ENCODE measurements at places on chromosomes 1 and 21.

DNA sequence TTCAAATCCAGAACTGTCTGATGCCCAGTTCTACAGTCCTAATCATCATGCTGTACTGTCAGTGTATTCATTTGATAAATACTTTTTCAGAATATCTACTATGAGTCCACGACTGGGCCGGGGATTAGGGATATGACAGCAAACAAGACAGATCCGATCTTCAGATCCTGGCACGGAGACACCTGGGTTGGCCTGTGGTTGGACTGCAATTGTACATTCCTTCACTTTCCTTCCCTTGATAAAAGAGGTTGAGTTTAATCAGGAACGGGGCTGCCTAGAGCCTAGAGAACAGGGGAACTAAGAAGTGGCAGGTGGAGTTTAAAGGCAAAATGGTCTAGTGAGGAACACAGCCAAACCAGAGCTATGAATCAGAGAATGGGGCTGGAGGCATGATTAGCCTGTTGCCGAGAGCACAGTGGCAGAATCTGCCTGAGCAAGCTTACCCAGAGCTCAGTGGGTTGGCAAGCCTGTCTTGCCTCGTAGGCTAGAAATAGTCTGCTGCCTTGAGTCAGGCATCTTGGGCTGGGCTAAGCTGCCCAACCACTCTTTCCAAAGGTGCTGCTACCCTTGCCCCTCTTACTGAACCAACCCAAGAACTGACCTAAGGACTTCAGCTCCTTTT is 38.1 kb upstream of the PTCH2 start:
- DNase-seq: peak; percentile 17

DNA sequence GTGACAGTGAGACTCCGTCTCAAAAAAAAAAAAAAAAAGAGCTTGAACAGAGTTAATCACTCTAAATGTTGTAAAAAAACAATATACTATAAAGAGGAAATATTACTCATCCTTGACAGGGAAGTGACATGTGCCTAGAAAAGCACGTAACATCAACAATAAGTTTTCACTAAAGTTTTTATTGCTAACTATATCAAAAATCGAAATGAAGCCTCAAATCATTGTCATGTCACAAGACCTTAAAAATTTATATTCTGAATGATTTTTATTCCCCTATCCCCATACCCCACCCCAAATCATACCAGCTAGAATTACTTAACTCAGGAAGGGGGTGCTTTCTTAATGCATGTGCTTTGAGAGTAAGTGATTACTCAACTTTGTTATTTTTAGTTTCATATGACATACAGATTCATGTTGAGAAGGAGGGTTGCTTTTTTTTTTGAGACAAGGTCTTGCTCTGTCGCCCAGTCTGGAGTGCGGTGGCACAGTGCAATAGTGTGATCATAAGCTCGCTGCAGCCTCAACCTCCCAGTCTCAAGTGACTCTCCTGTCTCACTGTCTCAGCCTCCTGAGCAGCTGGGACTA is 53.6 kb upstream of the MUTYH start:
- no peak for DNase-seq

DNA sequence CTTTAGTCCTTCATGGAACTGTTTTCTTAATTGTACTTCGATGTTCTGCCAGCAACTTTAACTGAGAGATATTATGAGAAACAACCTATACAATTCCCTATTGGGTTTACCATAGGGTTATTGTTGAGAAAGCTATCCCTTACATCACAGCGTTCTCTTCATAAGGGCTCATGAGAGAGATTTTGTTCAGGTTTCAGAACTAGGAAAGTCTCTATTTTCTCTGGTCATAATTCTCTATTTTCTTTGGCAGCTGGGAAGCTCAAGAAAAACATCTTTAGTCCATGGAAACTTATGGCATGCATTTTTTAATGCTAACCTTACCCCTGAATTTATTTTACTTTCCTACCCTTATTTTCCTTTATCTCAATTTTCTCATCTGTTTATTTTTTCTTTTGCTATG is 38.2 kb downstream of the NMNAT2 start:
- no peak for DNase-seq

- no peak for DNase-seq
These were observed 83.6 kb downstream of the SLC66A1 start for GRCh38 chr1:19395678-19396192.

- DNase-seq: no peak
These were observed 50.7 kb downstream of the JAK1 start for GRCh38 chr1:64915381-64916274.

DNA sequence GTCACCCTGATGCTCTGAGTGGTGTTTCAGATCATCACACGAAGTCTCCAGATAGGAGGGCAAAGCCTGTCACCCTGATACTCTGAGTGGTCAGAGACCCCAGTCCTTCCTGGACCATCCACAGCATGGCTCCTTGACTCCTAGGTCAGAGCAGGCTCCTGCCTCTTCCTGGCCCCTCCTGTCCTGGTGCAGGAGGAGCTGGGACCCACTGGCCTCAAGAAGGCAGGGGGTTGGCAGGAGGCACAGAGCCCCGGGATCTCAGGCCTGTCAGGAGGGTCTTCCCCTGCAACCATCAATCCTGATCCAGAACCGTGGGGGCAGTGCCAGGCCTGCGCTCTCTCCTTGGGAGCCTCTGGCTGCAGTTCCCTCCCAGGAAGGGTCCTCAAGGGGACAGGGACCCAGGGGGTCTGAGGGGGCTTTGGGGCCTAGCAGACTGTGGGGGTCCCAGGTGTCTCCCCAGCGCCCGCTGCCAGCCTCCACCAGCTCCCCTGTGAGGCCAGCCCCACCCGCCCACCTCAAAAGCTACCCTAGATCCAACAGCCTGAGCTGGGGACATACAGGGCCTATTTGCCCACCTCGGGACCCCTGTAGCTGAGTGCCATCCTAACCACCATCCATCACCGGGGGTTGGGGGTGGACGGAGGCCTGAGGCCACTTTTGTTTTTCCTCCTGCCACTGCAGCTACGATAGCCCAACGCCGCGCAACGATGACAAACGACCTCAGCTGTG is 27.5 kb downstream of the COL6A1 start:
- no peak for DNase-seq

DNA sequence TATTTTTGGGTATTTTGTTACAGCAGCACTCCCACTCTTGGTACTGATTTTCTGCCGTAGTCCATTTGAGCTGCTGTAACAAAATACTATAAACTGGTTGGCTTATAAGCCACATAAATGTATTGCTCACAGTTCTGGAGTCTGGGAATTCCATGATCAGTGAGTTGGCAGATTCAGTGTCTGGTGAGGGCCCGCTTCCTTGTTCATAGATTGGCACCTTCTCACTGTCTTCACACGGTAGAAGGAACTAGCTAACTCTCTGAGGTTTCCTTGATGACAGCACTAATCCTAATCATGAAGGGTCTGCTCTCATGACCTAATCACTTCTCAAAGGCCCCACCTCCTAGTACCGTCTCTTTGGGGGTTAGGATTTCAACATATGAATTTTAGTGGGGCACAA is 85.2 kb downstream of the HHAT start:
- DNase-seq: no peak

DNA sequence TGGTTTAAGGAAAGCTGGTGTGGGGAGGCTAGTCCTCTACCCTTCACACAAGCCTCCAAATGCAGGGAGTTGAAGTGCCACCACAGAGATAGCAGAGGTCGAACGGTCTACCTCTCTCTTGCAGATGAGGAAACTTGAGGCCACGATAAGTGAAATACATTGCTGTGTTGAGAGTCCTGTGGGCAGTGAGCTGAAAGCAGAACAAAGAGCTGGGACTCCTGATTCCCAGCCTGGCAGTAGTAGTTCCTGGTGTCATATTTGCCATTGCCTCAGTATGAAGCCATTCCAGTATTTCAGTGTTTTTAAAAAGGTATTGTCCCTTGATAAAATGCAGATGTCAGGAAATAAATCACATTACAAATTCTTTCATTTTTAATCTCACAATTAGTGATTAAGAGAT is 28.6 kb downstream of the AK4 start:
- no peak for DNase-seq

DNA sequence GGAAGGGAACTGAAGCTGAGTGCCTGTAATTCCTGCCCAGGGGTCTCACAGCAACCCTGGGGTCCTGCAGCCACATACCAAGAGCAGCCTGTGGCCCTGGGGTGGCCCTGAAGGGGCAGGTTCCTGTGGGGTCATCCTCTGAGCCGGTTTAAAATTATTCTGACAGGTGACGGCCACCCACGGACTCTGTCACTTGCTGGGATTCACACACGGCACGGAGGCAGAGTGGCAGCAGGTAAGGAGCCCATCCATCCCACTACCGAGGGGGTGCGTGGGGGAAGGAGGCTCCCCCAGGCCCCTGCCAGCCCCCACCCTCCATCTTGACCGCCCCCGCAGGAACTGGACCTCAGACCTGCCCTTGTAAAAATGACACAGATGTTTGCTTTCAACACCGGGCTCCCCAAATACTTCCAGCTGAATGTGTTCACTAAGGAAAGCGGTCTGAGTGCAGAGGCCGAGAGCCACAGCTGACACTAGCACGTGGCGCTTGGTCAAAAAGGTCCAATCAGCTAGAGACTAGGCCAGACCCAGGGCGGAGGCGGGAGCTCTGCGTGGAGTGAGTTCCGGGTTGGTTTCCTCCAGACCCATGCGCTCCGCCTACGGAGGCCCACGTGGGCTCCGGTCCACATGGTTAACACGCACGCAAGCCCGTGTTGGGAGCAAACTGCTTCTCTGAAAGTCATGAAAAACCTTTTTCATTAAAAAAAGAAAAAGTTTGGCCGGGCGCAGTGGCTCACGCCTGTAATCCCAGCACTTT is 10.0 kb downstream of the YBEY start:
- DNase-seq: peak; percentile 62

DNA sequence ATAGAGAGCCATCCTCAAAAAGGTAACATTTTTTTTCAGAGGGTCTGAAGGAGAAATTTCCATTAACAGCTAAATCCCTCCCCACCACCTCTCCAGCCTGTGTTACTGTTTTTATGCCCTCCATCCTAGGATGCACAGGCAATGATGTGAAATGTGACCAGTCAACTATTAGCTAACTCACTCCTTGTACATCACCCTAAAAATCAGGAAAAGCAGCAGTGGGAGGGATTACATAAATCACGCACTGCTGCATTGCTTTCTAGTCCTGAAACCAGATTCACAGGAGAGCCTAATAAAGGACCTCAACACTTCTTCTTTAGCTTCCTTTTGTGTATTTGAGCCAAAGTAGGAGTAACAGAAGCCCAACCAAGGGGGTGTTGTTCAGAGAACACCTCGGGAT is 66.3 kb downstream of the LMO4 start:
- DNase-seq: no peak

GRCh38 chr1:47875831-47876586 is 121.2 kb downstream of the TRABD2B start:
- no peak for DNase-seq

DNA sequence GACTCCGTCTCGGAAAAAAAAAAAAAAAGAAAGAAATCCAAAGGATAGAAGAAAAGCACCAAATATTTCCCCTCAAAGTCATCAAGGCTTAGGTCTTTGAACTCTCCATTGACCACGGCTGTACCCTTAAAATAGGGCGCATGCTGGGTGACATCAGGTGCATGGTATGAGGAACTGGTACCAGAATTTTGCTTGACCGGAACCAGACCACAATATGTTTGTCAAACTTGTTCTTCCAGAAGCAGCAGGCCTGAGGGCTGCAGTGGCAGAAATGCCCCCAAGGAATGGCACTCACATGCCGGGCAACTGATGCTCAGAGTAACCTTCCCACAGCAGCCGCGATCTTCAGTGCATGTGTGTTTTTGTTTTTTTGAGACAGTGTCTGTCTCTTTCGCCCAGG is 21.0 kb downstream of the RCC1 start:
- DNase-seq: no peak

DNA sequence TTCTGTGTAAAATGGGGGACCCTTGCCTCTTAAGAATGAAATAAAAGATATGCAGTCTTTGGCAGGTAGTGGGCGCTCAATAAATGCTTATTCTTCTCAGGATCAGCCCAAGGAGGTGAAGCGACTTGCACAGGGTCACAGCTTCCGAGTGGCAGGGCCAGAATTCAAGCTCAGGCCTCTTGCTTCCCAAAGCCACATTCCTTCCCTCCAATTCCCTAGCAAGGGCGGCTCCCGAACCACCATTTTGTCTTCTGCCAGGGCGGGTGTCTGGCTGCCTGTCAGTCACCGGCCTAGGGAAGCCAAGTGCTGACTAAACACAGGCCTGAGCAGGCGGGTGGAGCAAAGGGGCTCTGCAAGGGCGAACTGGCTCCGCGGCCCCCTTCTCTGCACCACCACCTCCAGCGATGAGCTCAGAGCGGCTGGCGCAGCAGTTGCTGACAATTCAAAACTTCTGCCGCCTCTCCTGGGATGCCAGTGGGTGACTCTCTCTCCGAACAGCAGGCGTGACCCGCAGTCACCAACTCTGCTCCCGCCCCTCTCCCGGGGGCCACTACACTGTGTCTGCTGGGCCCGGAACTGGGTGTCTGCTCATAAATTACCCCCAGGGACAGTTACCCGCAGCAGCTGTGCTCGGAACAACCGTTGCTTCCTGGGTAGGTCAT is 10.8 kb downstream of the GPR3 start:
- no peak for DNase-seq

GRCh38 chr1:44084998-44085675 is 33.5 kb upstream of the KLF17 start:
- DNase-seq: no peak

DNA sequence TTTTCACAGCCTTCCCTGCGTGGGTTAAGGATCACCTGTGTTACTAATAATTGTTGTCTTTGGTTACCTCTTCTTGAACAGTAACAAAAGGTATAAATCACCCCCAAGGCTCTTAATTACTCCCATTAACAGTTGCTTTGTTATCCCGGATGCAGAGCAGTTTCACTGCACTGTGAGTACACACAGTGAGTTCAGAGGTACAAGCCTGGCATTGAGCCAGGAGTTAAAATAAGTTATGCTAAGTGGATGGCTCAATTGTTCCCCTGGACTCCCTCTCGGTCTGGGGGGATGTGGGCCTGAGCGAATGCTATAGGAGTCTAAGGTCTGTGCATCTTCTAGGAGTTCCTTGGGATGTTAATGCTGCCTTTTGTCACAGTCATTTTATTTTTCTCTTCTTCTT is 258.3 kb downstream of the ATG4C start:
- DNase-seq: no peak

GRCh38 chr1:235557495-235557894 is 53.2 kb upstream of the B3GALNT2 start:
- DNase-seq: no peak

DNA sequence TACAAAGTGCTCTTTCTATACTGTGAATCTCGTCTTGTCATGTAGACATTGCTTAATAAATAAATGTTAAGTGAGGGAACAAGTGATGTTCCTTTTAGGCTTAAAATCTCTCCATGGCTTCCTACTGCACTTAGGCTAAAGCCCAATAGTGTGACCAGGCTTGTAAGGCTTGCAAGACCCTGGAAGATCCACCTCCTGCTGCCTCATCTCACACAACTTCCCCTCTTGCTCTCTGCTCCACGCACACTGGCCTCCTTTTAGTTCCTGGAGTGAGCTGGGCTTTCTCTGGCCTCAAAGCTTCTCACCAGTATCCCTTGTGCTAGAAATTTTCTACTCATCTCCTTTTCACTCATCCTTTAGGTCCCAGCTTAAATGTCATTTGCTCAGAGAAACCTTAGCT is 41.5 kb upstream of the DIPK1A start:
- DNase-seq: no peak

- DNase-seq: no peak
These were observed 115.6 kb upstream of the KIF26B start for GRCh38 chr1:245039196-245039595.

Measured in dorsolateral prefrontal cortex (tissue), 122 donors.